ENCODE measurements at places on chromosomes 2 and 18. TPM values are rescaled to one million over a fixed set of nuclear protein-coding genes. Genes with fewer than 3 reads are reported as not detected.

Gene IL37
- not detected for total RNA-seq

Gene BBS5
- 11.6 TPM for total RNA-seq

DNA sequence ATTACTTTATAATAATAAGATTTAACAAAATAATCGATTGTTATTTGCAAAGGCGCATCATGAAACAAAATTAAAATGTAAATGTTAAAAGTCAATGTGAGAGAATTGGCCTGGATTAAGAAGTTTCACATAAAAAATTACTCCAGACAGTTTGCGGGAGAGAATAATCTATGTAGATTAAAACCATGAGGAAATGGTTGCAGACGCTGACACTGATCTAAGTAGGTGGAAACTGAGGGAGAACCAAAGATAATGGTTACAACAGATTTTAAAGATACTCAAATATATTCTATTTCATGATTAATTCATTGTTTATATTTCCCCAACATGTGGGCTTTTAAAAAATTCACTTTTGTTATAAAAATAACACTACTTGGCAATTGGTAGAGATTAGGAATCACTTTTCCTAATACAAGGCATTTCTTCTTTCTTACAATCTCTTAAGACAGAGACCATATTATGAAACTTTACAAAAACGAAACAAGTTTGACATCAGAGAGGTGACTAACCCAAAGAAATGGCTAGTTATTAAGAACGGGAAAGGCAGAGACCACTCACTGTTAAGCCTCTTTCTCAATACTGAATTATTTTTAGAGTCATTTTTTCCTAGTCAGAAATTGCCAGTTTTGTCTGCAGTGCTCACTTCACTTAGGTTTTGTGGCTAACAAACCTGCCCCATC lies 1.6 kb downstream of the KANSL1L start:
- peak overlapping the region; percentile 96 for H3K4me3 ChIP-seq
- H3K27me3 ChIP-seq, result peaks cover 9% of the 10 kb centered on the region
- peak overlapping the region; percentile 100 for H3K27ac ChIP-seq
- no peaks in the 10 kb centered on the region for H3K36me3 ChIP-seq
- H3K4me1 ChIP-seq, result peaks cover 35% of the 10 kb centered on the region

DNA sequence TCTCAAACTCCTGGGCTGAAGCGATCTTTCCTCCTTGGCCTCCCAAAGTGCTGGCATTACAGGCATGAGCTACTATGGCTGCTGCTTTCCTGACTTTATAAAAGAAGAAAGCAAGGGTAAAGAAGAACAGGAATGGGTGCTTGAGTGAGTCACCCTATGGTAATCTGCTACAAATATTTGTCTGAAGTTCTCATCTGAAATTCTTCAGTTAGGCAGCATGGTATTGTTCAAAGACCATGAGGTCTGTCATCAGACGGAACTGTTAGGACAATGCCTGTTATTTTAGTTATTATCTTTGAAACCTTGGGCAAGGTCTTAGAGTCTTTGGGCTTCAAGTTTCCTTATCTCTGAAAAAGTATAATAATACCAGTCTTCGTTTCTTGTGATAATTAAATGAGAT lies 695.8 kb downstream of the RNF144A start:
- no peaks in the 10 kb centered on the region for H3K27me3 ChIP-seq
- H3K27ac ChIP-seq, result no peak overlapping the region
- H3K4me3 ChIP-seq, result no peak overlapping the region
- no peak for DNase-seq
- no peaks in the 10 kb centered on the region for H3K4me1 ChIP-seq

DNA sequence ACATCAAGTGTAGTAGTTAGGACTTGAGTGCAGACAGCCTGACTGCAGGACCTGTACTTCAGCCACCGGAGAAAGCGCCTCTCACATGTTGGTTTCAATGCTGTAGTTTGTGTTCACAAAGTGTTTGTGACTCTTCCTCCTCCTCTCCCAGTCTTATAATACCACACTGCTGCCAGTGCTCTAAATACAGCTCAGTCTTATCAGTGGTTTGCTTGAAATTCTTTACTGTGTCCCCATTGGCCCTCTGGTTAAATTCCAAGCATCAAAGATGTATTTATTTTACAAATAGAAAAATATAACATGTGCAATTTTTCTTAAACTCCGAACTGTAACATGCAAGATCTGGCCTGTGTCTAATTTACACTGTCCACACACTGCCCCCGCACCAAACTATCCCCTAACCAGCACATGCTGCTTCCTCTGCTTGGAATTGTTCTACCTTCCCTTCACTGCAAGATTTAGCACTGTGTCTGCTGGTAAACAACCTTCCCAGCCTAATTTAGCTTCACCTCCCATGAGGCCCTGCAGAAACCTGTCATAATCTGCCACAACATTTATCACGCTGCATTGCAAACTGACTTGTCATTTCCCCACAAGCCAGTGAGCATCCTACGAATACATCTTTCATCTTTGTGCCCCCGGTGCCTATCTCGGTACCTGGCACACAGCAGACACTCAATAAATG lies 77.1 kb downstream of the SUMO1 start:
- H3K27ac ChIP-seq, result no peak overlapping the region
- peaks cover 5% of the 10 kb centered on the region for H3K4me1 ChIP-seq
- no peak for DNase-seq

DNA sequence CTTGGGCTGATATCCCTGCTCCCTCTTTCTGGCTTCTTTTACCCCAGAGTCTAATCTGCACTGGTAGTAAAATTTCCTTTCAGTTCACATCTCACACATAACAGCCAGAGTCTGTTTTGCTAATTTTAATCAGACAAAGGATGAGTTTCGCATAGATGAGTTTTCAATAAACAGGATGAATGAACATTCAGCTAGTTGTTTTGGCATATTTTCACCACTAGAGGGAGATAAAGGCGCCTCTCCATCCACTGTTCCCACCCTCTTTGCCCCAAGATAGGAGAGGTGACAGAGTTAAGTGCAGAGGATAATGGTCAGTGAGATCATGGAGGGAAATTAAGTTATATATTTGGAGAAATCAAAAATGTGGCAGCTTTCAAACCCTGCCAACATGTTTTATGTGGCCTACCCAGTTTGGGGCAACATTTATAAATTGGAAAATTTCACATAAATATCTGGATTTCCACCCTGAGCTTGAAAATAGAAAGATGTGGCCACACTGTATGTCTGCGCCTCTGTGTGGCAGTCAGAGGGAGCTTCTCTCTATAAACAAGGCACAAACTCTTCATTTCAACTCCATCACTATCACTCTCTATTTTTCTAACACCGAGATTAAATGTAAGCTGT lies 48.5 kb upstream of the DTNA start:
- peak overlapping the region; percentile 54 for H3K27ac ChIP-seq
- no peak overlapping the region for H3K4me3 ChIP-seq
- peaks cover 27% of the 10 kb centered on the region for H3K4me1 ChIP-seq
- DNase-seq, result no peak
- H3K27me3 ChIP-seq, result no peaks in the 10 kb centered on the region

DNA sequence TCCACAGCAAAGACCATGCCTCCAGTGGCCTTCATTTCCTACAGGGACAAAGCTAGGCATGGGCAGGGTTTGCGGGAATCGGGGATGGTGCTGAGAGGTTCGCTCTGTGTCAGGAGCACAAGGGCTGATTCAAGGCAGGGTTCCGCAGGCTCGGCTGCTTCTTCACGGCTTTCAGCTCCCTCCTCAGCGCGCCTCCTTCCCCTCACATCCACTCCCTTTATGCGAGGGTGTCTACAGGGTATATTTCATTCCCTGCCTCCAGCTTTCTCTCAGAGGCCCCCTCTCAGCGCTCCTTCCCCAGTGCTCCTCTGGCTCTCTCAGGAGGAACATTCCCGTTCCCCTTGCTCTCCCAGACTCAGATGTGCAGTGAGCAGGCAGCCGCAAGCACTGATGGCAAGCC lies 78.7 kb upstream of the ASB18 start:
- H3K4me3 ChIP-seq, result no peak overlapping the region
- H3K27ac ChIP-seq, result no peak overlapping the region
- DNase-seq, result no peak
- peaks cover 8% of the 10 kb centered on the region for H3K4me1 ChIP-seq
- H3K36me3 ChIP-seq, result no peaks in the 10 kb centered on the region
- no peaks in the 10 kb centered on the region for H3K27me3 ChIP-seq

DNA sequence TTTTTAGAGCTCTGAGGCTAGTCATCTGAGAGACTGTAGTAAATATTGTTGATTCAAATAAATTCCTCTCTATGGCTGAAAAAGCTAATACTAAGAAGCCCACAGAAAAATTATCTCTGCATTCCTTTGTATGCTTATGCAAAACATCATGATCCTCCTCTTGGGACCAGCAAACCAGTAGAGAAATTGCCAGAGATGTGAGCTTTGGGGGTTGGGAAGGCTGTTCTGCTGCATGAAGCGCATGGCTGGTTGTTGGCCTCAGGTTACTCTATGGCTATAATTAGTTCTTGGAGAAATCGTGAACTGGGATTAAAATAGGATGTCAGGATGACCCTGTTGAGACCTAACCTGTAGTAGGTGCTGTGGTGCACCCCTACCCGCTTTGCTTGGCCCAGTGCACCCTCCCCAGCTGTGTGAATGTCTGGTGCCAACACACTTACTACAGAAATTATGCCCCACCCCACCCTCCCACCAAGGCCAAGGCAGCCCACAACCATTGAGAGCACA lies 35.5 kb upstream of the C1D start:
- H3K27ac ChIP-seq, result no peak overlapping the region
- no peaks in the 10 kb centered on the region for H3K36me3 ChIP-seq
- peaks cover 35% of the 10 kb centered on the region for H3K27me3 ChIP-seq
- no peak overlapping the region for H3K4me3 ChIP-seq

DNA sequence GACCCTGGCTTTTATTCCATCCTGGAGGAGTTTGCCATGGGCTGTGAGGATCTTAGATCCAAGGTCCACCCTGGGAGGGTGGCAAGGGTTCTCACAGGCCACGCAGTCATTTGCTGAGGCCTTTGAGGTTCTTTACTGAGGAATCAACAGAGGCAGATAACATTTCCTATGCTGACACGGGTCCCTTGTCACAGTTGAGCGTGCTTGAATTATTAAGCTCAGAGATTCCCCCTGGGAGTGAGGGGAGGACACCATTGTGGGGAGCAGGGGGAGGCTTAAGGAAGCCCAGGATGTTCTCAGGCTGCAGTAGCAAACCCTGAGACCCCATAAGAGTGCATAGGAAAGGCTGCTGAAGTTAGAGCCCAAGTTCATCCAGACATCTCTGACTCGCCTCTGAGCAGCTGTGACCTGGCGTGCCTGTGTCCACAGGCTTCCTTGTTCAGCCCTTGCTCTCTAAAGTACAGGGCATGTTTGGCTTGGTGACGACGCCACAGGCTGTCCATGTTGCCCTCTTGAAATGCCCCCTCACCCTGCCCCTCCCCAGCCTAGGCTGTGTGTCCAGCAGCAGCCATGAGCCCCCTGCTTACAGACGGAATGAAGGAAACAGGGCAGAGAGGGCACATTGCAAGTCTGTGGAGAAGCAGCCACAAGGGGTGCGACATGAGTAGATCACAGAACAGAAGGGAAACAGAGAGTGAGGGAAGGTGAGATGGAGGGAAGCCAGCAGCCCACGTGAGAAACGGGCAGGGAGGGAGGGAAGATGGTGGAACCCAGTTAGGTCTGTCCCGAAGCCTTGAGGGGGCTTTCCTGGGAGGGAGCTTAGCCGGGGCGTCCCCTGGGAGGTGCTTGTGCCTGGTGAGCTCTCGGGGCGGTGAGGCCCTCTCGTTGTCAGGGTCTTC lies 34.0 kb downstream of the NAPG start:
- no peak overlapping the region for H3K27ac ChIP-seq
- no peak for DNase-seq
- H3K4me3 ChIP-seq, result no peak overlapping the region
- H3K4me1 ChIP-seq, result peaks cover 10% of the 10 kb centered on the region

DNA sequence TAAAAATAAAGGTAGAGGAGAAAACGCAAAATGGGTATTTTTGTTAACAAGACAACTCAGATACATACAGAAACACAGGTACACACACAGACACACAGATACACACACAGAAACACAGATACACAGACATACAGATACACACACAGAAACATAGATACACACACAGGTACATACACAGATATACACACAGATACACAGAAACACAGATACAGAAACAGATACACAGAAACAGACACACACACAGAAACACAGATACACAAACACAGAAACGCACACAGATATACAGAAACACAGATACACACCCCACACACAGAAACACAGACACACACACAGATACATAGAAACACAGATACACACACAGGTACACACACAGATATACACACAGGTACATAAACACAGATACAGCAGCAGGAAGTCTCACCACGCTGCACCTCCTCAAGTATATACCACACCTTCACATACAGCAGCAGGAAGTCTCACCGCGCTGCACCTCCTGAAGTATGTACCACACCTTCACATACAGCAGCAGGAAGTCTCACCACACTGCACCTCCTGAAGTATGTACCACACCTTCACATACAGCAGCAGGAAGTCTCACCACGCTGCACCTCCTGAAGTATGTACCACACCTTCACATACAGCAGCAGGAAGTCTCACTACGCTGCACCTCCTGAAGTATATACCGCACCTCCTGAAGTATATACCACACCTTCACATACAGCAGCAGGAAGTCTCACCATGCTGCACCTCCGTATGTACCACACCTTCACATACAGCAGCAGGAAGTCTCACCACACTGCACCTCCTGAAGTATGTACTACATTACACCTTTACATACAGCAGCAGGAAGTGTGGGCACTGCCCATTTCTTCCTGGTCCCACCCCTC lies 250.5 kb downstream of the HDAC4 start:
- no peaks in the 10 kb centered on the region for H3K27me3 ChIP-seq
- H3K27ac ChIP-seq, result no peak overlapping the region
- H3K36me3 ChIP-seq, result peaks cover 13% of the 10 kb centered on the region
